HT1080 (cell line): ENCODE measurements at places on chromosomes 3 and 15. TPM values are rescaled to one million over a fixed set of nuclear protein-coding genes. Genes with fewer than 3 reads are reported as not detected.

- peak; percentile 97 for DNase-seq
Measured at GRCh38 chr3:189457201-189457607, 174.0 kb upstream of the TP63 start.

GRCh38 chr3:191328962-191329653, at the start of gene CCDC50:
CCDC50 (plus strand) TSS chr3:191329394; CDS start chr3:191329675, 281 bp downstream.
- DNase-seq = peak; percentile 86

- DNase-seq = peak; percentile 48
Measured at GRCh38 chr15:59237119-59237855, 30.6 kb downstream of the LDHAL6B start.

- DNase-seq = no peak
Measured at GRCh38 chr15:38176691-38177090, 75.9 kb upstream of the SPRED1 start.

DNA sequence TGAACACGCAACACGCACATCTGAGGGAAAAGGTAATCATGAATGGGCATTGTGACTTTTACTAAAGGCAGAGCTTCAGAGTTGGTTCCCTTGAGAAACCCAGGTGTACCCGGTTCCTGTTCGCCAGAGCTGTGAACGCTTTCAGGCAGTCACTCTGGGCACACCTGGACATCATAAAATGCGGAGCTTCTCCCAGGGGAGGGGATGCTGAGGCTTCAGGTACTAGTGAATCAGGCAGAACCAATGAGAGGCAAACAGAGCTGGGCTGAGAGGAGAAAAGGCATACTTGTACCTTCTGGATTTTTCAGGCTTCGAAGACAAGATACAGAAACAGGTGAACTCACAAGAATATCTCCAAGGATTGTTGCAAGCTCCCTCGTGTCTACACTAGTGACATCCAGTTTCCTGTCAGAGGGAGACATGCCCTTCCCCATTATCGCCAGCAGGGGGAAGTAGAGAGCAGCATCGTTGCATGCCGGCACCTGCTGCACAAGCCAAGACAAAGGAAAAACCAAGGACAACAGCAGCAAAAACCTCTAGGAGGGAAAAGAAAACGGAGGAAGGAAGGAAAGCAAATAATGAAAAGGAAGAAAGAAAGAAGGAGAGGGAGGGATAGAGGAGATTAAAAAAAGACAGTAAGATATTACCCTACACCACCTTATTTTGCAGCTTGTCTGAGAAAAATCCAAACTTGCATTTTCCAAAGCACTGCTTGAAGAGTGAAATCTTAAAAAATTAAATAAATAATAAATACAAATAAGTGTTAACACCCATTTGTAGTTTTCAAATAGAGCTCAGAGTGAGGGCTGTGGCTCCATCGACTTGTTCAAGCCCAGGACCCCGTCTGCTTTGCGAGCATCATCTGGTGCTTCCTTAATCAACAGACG, 2.0 kb downstream of the AHSG start:
- DNase-seq = peak; percentile 81

DNA sequence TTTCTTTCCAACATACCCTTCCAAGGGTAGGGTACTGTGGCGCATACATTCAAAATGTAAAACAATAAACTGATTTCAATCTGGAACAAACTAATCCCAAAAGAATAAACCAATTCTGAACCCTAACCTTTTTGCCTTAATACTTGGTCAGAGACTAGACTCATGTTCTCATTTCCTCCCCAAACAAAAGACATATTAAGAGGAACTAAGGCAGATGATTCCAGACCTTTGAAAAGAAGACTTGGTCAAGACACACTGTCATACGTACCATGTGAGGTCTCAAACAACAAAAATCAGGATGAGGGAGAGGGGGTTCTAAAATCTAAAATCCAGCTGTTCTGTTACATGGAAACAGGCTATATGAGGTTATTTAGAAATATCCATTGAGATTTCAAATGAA, 102.1 kb downstream of the RFTN1 start:
- no peak for DNase-seq

DNA sequence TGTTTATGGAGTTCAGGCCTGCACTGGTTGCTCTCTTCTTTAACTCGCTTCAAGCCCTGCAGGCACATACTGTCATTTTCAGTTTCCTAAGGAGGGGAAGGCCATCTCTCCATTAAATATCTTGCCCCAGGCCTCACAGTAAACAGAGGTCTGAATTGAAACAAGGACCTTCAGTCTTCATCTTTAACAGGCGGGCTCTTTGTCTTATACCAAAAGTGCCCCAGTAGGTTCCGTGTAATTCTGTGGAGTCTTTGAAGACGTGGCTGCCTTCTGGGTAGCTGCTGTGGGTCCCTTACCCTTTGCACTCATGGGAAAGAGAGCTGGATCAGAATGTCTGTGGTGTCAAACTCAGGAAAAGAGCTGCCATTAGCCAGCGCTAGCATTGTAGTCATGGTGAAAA, 161.2 kb downstream of the APBA2 start:
- no peak for DNase-seq

DNA sequence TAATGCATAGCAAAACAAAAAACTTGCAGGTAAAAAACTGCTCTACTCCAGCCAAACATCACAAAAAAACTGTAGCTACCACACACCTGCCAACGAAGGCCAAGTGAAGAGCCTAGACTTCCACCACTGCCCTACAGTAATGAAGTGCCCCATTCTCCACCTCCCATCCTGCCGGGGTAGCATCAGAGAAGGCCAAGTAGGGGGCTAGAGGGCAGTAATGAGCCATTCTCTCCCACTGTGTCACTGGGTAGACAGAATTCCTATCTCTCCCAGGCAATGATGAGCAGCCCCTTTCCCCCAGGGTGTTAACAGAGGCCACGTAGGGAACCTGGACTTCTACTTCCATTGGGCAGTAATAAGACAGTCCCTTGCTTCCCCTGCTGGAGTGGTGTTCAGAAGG, 9.5 kb downstream of the SEC22C start:
- peak; percentile 44 for DNase-seq

GRCh38 chr15:83602021-83602420, 51.9 kb upstream of the ADAMTSL3 start:
- peak; percentile 83 for DNase-seq

- no peak for DNase-seq
Measured at GRCh38 chr3:48285132-48285531, 44.2 kb downstream of the ZNF589 start.

GRCh38 chr3:155605571-155605970, 139.3 kb downstream of the PLCH1 start:
- DNase-seq = peak; percentile 20

DNA sequence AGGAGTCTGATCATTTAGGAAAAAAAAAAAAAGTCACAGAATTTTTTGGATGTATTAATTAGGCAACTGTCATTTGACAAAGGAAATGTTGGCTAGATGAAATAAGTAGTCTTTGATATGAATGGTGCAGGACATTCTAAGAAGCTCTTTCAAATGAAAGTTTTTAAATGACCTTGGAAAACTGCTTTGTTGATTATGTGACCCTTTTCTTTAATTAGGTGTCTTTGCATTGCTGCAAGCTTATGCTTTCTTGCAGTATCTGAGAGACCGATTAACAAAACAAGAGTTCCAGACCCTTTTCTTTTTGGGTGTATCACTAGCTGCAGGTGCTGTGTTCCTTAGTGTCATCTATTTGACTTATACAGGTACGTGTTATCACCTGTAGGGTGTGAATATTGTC, 84.0 kb downstream of the STT3B start:
- DNase-seq = no peak

GRCh38 chr3:157981819-157982218, 124.4 kb downstream of the SHOX2 start:
- DNase-seq = peak; percentile 59

- DNase-seq = no peak
Measured at GRCh38 chr15:82172506-82172905, 90.0 kb downstream of the EFL1 start.

DNA sequence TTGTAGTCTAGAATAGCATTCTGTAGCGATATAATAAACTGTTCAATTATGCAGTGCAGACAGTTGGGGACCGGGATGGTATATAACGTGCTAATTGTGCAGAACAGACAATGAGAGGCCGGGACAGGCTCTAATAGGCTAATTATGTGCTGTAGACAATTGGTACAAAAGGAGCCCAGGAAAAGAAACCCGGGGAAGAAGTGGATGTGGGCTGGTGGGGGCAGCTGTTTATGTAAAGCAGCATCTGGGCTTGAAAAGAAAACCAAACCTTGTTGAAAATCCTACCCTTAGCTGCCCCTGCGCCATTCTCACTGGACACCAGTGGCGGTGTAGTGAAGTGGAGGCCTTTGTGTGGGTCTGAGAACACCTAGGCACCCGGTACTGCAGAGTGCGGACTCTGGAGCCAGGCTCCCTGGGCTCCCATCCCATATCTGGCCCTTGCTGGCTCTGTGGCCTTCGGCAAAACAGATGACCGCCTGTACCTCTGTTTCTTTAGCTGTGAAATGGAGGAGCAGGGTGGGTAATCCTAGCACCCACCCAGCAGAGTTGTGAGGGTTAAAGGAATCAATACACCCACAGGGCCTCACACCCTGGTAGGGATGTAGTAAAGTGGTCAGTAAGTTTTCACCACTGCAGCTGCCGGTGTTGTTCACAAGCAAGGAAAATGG, 51.5 kb downstream of the CMTM6 start:
- DNase-seq = no peak

GRCh38 chr3:195087328-195087727, 183.6 kb downstream of the XXYLT1 start:
- DNase-seq = no peak

- DNase-seq = no peak
Measured at GRCh38 chr3:14792691-14793121, 26.1 kb upstream of the FGD5 start.

GRCh38 chr15:64686130-64686735, 89.2 kb downstream of the RBPMS2 start:
- DNase-seq = peak; percentile 42

DNA sequence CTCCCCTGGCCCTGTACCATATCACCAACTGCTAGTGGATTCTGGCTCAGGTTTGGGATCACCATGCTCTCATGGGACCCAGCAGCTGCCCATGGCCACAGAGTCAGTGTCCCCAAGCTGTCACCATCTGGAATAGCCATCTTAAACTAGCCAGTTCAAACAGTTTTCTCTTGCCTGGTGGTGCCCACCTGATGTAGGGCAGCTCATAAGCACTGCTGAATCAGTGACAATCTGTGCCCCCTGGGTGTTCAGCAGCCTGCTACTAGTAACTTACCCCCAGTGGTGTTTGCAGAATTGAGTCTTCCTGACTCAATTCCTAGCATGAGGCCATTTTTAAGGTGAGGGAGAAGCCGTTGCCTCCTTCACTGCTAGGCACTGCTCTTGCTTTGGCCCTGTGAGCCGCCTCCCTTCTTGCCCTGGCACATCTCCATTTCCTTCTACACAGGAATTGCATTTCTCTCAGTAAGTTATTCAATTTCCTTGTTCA, 7.9 kb downstream of the RPSA start:
- no peak for DNase-seq

DNA sequence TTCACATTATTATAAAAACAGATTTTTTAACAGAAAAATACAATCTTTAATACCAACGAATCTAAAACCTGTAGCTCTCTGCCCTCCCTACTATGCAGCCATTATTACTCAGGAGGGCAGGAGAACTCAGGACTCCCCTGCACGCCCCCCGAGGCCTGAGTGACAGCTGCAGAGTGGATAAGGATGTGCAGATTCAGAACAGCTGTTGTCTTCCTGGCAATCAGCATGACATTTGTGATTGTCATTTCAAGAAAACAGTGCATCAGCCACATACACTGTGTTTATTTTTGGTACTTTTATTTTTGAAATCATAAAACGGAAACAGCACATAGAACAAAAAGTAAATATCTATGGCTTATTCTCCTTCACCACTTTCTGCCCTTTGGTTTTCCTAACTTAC, 450.8 kb downstream of the OCA2 start:
- no peak for DNase-seq

DNA sequence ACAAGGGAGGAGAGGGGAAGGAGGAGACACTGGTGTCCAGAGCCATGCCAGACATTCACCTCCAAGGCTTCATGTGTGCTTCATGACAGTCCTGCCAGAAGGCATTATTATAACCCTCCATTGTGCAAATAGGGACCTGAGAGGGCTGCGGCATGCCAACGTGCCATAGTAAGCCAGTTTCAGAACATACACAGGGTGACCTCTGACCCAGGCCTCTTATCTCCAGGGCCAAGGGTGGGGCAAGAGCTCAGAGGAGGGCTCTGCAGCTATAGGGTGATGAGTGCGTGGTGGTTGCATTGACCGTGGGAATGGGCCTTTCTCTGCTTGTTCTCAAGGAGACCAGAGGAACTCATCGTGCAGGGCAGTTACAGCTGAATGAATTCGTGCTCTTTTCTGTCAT, 9.7 kb upstream of the ACSBG1 start:
- no peak for DNase-seq

- no peak for DNase-seq
Measured at GRCh38 chr3:159069091-159069490, 267.2 kb downstream of the MFSD1 start.

DNA sequence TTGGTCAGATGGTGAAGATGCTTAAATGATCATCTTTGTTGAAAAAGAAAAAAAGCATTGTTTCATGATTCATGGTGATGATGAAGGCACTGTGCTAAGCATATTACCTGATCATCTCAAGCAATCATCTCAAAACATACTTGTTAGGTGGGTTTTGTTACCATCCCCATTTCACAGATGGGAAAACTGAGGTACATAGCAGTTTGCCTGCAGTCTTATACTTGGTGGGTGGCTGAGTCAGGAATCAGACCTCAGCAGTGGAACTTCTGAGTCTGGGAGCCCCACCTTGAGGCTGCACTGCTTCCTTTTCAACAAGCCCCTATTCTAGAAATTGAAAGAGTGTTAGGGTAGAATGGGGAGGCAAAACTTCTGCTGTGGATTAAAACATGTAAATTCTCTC, 341.1 kb downstream of the THSD4 start:
- DNase-seq = no peak

GRCh38 chr15:82739086-82739485, 29.4 kb upstream of the AP3B2 start:
- peak; percentile 38 for DNase-seq

- DNase-seq = no peak
Measured at GRCh38 chr15:96042734-96043224, 287.7 kb upstream of the NR2F2 start.

DNA sequence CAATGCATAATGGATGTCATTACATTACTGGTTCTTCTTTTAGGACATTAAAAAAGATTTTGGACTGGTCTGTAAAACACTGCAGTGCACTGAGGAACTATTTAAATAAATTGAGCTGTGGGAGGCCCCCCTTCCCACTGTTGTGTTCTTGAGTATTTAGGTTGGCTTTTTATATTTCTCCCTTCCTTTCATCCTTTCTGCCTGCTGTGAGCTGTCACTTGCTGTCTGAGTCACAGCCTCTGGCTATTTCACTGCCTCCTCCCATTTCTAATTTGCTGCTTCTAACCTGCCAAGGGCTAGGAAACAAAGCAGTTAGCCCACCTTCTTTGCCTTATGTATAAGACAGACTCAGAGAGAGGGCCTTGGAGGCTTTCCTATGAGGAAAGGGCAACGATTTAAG, 89.0 kb upstream of the FNDC3B start:
- peak; percentile 85 for DNase-seq

CPEB1 gene
- 0.11 and 0.94 TPM in 2 replicates for total RNA-seq

ACKR2 gene
- not detected in 2 replicates for total RNA-seq

AGBL1 gene
- total RNA-seq = 0.03 TPM in 1 of 2 replicates, not detected in the other

CLDN1 gene
- total RNA-seq = 0.20 and 0.37 TPM in 2 replicates

VIPR1 gene
- not detected in 2 replicates for total RNA-seq

CAND2 gene
- 0.19 and 0.60 TPM in 2 replicates for total RNA-seq

RAB6B gene
- total RNA-seq = 0.23 and 0.51 TPM in 2 replicates

TRIM71 gene
- not detected in 2 replicates for total RNA-seq

CNTN4 gene
- total RNA-seq = not detected in 2 replicates
